Activated CD8-positive, alpha-beta T cell treated with anti-CD3 and anti-CD28 coated beads for 36 hours (primary cell): ENCODE measurements at places on chromosomes 5 and 9. TPM values are rescaled to one million over a fixed set of nuclear protein-coding genes. Genes with fewer than 3 reads are reported as not detected.

GRCh38 chr5:1961304-1961946, 78.7 kb upstream of the IRX4 start:
- no peaks in the 10 kb centered on the region for H3K36me3 ChIP-seq
- peaks cover 14% of the 10 kb centered on the region for H3K27me3 ChIP-seq
- H3K4me3 ChIP-seq, result no peak overlapping the region

The FAM200C gene
- 0.97 TPM for total RNA-seq

GRCh38 chr9:84711936-84712335, 42.4 kb downstream of the NTRK2 start:
- peaks cover 7% of the 10 kb centered on the region for H3K4me1 ChIP-seq
- no peak overlapping the region for H3K4me3 ChIP-seq
- H3K27me3 ChIP-seq, result peaks cover 12% of the 10 kb centered on the region

- no peak overlapping the region for H3K4me3 ChIP-seq
- H3K27ac ChIP-seq, result no peak overlapping the region
- DNase-seq, result no peak
- H3K27me3 ChIP-seq, result peaks cover 8% of the 10 kb centered on the region
- no peaks in the 10 kb centered on the region for H3K36me3 ChIP-seq
Observed at GRCh38 chr5:137113161-137113560, 386.0 kb downstream of the SPOCK1 start.

The SPINK4 gene
- total RNA-seq, result not detected

DNA sequence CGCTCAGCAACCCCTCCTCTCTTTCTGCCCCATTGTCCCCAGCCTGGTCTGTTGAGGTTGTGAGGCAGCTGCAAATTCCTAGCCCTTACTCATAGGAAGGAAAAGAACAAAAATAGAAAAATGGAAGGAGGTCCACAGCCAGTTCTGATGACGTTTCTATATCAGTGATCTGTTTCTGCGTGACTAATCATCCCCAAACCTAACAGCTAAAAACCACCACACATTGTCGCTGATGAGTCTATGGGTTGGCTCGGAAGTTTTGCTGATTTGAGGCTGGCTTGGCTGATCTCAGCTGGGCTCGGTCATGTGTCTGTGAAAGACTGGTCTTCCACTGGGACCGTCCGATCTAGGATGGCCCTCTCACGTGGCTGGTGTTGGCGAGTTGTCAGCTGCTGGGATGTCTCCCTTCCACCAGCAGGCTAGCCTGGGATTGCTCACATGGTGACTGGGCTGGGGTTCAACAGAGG, 200.6 kb upstream of the ZNF618 start:
- H3K36me3 ChIP-seq, result no peaks in the 10 kb centered on the region
- H3K4me3 ChIP-seq, result no peak overlapping the region
- DNase-seq, result no peak
- peaks cover 8% of the 10 kb centered on the region for H3K4me1 ChIP-seq
- peaks cover 36% of the 10 kb centered on the region for H3K27me3 ChIP-seq
- no peak overlapping the region for H3K27ac ChIP-seq

DNA sequence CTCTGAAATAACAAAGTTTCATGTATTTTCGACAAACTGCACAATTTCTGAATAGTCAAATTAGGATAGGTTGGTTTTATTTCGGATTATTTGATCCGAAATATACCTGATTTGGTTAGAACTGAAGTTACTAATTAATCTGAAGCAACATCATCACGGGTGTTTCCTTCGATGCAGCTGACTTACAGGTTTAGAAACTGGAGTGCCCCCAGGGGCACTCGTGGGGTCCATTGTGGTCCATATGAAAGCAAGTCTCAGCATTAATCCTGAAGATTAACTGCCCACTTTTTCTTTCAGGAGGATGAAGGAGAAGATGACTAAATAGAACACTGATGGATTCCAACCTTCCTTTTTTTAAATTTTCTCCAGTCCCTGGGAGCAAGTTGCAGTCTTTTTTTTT, 5.3 kb downstream of the SET start:
- H3K27me3 ChIP-seq, result no peaks in the 10 kb centered on the region
- H3K27ac ChIP-seq, result peak overlapping the region; percentile 49
- H3K36me3 ChIP-seq, result peaks cover 60% of the 10 kb centered on the region
